ENCODE measurements at places on chromosomes 2 and 18.

GRCh38 chr2:178211943-178212342 lies 17.6 kb downstream of the OSBPL6 start:
- no peak for DNase-seq

DNA sequence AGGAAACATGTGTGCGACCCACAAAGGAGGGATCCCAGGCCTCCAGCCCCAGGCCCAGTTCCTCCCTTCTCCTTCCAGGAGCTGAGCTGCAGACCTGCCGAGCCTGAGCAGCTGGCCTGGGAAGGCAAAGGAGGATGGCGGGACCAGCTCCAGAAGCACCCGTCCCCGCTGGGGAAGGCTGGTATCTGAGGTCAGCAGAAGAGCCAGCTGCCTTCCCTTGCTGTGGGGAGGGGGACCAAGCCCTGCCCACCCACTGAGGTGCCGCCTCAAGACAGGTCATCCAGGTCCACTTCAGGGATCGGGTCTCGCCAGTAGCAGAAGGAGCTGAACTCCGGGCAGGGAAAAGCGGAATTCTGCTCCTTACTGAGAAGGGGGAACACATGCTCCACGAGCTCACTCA lies 73.2 kb downstream of the EMILIN2 start:
- DNase-seq = no peak

DNA sequence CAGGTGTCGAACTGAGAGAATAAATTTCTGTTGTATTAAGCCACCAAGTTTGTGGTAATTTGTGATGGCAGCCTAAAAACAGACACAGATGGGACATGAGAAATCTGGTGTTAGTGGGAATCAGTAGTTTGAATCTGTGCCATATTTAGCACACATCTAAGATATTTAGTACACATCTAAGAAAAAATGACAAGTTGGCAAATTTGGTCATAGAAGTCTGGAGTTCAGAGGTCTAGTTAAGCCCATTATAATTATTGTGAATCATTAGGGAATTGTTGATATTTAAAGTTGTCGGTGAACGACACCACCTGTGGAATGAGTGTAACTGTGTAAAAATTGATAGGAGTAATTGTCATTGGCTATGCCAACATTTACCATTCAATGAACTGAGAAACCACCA lies 1138.8 kb upstream of the TMEFF2 start:
- no peak for DNase-seq

- DNase-seq = no peak
Measured at GRCh38 chr2:58904095-58904494, 663.0 kb upstream of the FANCL start.

DNA sequence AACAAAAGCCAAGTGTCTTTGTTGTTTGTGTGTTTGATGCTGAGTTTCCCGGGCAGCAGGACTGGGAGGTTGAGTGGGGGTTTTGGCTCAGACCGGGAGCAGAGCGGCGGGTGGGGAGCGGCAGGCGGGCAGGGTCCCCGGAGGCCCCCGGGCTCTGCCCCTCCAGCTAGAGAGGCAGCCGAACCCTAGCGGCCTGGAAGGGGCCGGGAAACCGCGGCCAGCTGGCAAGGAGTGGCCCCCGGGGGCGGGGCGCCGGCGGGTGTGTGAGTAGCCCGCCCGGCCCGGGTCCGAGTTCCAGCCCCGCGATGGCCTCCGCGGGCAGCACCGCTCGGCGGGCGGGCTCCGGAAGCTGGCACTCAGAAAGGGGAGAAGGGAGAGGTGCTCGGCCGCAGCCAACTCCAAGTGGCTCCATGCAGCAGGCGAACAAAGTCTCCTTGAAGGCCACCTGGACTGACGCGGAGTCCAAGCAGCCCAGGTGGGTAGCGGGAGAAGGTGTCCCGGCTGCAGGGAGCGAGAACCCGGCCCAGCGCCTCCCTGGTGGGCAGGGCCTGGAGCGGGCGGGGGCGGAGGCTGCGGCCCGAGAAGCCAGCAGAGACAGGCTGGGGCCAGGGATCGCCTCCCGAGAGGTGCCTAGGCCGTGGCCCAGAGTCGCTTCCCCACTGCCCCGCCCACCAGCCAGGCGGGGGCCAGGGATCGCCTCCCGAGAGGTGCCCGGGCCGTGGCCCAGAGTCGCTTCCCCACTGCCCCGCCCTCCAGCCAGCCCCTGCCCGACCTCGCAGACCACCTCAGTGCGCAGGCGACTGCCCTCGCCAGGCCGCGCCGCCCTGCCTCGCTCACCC lies at the start of gene ANKRD53:
ANKRD53 (plus strand) TSS at position 290 of the 839 bp plus-strand sequence; CDS start at position 306, 16 bp downstream.
- DNase-seq = peak; percentile 9

DNA sequence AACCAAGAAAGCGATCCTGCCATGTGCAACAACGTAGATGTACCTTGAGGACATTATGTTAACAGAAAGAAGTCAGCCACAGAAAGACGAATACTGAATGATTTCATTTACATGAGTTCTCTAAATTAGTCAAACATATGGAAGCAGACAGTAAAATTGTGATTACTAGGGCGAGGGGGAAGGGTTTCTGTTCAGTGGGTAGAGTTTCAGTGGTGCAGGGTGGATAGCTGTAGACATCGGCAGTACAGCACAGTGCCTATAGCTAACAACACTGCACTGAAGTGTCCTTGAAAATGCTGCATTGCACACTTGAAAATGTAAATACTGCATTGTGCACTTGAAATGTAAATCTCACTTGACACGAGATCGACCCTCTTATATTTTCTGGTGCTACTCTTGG lies 275.3 kb downstream of the GALR1 start:
- no peak for DNase-seq

GRCh38 chr2:20806286-20806685 lies 16.6 kb downstream of the LDAH start:
- DNase-seq = no peak

- no peak for DNase-seq
Measured at GRCh38 chr2:165522719-165523118, 53.2 kb downstream of the CSRNP3 start.

GRCh38 chr18:47254341-47254939 lies 3.0 kb upstream of the SKOR2 start:
- DNase-seq = peak; percentile 54

DNA sequence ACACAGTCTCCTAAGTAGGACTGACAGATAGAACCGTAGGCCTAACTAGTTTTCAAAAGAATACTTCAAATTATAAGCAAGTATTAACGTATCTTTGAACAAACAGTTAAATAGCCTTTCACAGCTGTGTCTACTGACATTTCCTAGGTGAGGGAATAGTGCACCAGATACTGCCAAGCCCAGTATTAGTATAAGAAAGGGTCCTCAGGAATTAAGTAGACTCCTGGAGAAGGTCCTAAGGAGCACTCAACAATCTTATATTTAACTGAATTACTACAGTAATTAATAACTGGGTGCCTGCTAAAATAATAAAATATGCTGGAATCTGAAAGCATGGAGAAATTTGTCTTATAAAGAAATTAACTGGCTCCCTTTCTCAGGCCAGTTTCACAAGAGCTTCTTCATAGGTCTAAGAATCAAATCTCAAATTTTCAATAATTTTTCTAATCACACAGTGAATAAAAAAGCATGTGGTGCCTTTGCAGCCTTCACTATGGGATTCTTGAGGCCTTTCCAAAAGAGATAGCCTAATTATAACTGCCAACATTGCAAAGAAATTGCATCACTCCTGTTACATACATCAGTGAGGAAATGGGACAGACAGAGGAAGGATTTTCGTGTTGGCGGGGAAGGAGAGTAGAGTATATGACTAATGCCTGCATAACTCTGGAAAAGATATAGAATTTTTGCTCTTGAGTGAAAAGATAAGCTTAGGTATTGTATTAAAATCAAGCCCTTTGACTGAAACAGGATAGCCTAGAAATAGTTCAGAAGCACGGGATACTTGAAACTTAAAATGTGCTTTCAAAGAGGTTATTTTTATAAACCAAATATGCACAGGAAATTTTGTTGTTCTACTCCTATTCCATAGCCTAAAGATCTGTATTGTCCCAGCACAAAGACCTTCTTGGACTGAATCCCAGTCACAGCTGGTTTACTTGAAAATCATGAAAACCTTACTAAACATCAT lies 228.6 kb upstream of the STK17B start:
- DNase-seq = peak; percentile 97

DNA sequence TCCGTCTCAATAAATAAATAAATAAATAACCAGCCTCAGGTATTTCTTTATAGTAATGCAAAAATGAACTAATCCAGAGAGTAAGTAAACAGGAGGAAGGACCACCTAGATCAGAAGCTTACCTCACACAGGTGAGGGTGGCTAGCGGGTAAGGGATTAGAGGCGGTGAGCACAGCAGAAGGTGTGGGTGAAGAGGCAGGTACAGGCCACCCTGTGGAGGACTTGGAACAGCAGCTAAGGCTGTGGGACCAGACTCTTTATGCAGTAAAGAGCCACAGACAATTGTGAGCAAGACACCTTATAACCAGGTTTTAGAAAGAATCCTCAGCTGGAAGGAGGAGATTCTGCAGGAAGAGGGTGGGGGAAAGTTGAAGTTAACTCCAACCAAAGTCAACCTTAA lies 34.2 kb upstream of the TTR start:
- no peak for DNase-seq

GRCh38 chr2:185507719-185508118 lies 230.9 kb upstream of the FSIP2 start:
- DNase-seq = no peak

DNA sequence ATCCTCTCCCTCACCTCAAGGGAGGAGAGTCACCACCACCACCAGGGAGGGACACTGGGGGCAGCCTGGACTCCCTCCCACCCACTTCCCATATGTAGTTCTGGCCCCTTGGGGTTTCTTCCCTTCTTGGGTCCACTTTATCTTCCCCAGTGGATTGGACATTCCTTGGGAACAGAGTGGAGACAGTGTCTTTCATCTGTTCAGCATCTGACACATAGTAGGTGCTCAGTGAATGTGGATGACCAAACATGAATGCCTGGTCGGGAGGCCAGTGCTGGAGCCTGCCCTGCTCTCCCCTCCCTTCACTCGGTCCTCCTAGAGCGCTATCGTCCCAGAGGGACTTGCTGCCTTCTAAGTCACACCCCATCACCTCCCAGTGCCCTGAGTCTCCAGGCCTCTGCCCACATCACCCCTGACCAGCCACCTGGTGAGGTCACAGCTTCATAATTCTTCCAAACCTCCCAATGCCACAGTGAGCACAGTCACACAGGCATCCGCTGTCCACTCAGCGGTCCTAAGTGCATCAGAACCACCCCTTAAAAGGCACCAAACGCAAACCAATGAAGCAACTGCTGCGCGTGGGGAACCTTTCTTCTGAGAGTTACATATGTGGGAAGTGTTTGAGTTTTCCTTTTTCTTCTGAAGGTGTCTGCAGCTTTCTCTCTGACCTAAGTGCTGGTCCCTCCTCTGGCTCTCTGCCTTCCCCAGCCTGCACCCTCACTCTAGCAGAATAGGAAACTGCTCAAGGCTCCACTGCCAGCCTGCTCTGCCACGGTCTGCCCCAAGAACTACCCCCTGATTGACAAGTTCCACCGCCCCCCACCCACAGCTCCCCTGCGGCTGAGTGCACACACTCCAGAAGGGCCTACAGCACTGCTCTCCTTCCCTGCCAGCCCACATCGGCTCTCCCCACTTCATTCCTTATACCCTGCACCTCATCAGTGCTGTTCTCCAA lies 7.2 kb upstream of the SFXN5 start:
- no peak for DNase-seq

DNA sequence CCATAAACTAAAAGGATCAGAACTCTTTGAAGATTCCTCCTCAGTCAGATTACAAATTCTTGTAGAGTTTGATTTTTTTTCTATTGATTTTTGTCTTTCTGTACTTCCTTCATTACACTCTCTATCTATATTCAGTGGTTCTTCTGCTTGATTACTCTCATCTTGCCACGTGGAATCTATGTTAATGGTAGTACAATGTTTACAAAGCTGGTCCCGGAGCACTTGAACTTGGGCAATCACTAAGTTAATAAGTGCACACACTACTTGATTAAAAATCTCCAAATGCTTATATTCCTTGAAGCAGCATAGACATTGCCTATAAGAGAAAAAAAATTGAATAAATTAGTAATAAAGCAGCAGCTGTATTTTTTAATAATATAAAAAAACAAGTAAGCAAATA lies 65.1 kb downstream of the USP34 start:
- DNase-seq = no peak

DNA sequence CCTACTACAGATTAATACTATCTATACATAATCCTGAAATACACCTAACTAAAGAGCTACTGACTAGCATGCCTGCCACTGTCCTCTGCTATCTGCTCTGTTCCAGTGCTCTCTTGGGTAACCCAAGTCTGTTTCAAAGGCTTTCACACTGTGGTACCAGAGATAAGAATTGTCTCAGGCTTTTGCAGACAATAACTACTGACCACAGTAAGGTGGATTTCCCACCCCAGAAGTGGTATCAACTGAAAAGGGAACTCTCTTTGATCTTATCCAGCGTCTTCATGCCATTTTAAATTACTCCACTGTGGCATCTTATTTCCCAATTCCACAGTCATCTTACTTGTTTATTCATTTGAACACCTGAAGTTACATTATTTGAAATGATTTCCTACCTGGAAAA lies 190.2 kb downstream of the IKZF2 start:
- DNase-seq = no peak

- DNase-seq = no peak
Measured at GRCh38 chr2:202039278-202040078, 5.8 kb downstream of the FZD7 start.

GRCh38 chr2:213234641-213235040 lies 49.6 kb upstream of the SPAG16 start:
- no peak for DNase-seq

DNA sequence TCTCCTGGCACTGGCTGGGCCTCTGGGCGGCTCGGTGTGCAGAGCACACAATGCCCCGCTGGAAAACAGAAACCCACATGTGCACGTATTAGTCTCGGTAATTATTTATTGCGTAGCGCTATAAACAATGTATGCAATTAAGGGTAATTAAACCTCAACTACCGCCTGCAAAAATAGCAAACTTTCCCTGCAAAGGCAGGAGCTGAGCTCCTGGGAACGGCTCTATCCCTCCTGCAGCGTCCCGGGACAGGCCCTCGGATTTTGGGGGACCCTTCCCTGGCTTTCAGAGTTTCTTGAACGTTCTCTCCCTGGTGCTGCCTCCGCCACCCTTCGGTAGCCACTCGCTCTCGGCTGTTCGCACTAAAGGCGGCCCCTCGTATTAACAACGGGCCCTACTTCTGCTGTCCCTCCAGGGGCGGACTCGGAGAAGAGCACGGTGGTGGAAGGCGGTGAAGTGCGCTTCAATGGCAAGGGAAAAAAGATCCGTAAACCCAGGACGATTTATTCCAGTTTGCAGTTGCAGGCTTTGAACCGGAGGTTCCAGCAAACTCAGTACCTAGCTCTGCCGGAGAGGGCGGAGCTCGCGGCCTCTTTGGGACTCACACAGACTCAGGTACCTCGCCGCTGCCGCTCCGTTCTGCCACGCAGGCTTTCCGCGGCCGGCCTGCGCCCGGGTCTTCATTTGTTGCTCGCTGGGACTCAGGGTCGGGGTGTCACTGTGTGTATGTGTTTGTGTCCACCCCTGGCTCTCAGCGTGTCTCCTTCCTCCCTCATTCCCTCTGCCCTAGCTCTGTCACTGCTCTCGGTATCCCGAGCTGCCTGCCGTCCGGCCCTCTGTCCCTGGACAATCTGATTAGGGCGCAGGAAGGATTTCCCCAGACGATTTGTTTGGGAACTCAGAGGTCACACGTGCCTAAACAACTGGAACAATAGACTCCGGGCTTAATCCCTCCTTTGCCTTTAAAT lies 1.2 kb downstream of the DLX1 start:
- no peak for DNase-seq

Data from fibroblast of skin of right quadriceps (primary cell).